ENCODE measurements at places on chromosomes 16 and 17. TPM values are rescaled to one million over a fixed set of nuclear protein-coding genes. Genes with fewer than 3 reads are reported as not detected.

DNA sequence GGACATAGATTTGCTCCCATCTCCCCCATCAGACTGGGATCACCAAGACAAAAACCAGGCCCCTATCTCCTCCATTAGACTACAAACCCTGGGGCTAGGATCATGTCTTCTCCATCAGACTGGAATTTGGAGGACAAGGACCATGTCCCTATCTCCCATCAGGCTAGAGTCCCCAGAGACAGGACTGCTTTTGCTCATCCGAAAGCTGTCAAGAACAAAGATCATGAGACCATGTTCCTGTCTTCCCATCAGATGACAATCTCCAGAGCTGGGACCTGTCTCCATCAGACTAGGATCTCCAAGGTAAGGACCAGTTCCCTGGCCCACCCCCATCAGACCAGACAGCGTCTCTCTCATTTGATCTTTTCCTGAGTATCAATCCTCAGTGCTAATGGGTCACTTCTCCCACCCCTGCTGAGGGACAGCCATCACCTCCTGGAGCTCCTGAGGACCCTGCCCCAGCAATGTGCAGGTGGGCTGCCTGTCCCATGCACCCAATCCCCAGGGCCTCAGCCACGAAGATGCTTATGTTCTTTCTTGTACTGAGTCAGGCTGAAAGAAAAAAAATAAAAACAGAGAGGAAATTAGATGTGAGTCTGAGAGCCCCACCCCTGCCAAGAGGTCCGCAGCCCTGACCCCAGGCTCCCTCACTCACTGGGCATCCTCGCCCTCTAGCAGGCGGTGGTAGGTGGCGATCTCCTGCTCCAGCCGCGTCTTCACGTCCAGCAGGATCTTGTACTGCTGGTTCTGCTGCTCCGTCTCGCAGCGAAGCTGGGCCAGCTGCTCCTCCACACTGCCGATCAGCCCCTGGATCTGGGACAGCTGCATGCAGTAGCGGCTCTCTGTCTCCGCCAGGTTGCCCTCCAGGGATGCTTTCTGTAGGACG, 90.3 kb downstream of the GOSR1 start:
- no peak for DNase-seq
- H3K27me3 ChIP-seq: no peaks in the 10 kb centered on the region
- H3K36me3 ChIP-seq: no peaks in the 10 kb centered on the region
- no peak overlapping the region for H3K27ac ChIP-seq
- H3K4me1 ChIP-seq: no peaks in the 10 kb centered on the region

CDH1 gene
- total RNA-seq: 2.4 TPM

- H3K36me3 ChIP-seq: peaks cover 12% of the 10 kb centered on the region
- no peak for DNase-seq
- H3K4me1 ChIP-seq: peaks cover 84% of the 10 kb centered on the region
- H3K27me3 ChIP-seq: no peaks in the 10 kb centered on the region
- no peak overlapping the region for H3K4me3 ChIP-seq
Observed at GRCh38 chr17:77408284-77408683, 267.5 kb downstream of the SEC14L1 start.

SEPTIN12 gene
- total RNA-seq: not detected

DNA sequence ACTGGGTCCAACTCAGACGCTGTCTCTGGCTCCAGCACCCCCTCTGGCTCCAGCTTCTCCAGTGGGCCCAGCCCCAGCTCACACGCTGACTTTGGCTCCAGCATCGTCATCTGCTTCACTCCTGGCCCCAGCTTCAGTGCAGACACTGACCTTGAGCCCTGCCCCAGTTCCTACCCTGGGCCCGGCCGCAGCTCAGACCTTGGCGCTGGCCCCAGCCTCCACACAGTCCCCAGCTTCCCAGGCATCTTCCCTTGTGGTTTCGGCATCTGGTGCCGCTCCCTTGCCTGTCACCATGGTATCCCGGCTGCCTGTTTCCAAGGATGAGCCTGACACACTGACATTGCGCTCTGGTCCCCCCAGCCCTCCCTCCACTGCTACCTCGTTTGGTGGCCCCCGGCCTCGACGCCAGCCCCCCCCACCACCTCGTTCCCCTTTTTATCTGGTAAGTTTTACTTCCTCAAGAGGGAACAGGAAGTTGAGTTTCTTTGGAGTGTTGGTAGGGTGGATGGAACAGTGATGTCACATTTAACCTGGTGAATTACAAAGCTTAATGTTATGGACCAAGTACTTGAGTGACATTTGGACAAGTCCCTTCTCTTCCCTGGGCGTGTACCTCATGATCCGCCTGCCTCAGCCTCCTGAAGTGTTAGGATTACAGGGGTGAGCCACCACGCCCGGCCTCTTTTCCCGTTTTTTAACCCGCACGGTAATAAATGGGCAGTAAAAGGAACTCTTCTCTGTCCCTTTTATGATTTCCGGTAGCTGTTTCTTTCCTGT, 23.4 kb upstream of the PHKG2 start:
- H3K27me3 ChIP-seq: no peaks in the 10 kb centered on the region
- peaks cover 4% of the 10 kb centered on the region for H3K4me1 ChIP-seq
- peaks cover 71% of the 10 kb centered on the region for H3K36me3 ChIP-seq
- no peak overlapping the region for H3K4me3 ChIP-seq

Measured in activated CD4-positive, alpha-beta memory T cell treated with anti-CD3 and anti-CD28 coated beads for 36 hours (primary cell).